D341Med (cell line): ENCODE measurements at places on chromosomes 16 and 17.

GRCh38 chr17:15081008-15081407, 184.1 kb downstream of the PMP22 start:
- DNase-seq: no peak

DNA sequence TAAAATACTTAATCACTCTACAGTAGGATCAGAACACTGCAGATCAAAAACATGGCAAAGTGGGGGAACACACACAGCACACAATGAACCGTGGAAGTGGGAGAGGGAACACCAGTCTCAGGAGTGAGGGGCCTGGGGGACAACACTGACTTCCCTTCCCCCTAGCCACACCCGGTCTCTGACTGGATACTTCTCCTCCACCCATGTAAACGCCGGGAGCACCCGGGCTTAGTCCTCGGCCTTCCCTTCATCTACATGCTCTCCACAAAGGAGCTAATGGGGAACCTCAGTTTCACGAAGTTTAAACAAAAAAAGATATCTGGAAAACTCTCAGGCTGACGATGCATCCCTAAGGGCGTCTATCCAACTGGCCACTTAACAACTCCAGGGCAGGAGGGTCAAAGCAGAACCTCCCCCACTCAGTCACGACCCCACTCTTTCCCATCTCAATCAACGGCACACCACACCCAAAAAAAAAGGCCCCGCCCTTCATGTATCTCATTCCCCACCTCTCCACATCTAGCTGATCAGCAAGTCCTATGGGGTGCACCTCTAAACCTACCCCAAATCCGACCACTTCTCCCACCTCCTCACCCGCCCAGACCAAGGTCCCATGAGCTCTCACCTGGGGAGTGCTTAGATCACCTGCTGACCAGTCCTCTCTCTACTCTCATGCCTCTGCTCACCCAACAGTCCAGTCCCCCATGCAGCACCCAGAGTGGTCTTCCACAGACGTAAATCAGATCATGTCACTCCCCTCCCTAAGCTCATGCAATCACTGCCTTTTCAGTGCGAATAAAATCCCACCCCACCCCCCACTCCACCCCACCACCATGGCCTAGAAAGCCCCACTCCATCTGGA, 7.4 kb downstream of the ZDHHC7 start:
- DNase-seq: no peak

- no peak for DNase-seq
Observed at GRCh38 chr17:36149296-36149820, 27.1 kb downstream of the TBC1D3B start.

GRCh38 chr16:13999071-13999894, 71.8 kb upstream of the MRTFB start:
- DNase-seq: no peak

GRCh38 chr16:79754081-79754480, 153.5 kb upstream of the MAF start:
- no peak for DNase-seq

DNA sequence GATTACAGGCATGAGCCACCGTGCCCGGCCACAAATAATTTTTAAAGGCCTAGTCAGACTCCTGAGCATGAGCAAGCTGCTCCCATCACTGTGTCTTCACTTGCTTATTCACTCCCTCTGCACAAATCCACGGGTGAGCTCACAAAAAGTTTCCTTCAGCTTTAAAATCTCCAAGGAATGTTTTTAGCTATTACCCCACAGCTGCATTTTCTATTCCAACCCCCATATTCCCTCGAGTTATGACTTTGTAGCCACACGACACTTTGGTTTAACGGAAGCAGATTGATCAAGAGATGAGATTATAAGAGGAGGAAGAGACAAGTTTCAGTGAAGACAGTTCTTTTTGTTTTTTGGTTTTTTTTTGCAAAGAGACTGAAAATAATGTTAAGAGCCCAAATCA, 49.1 kb upstream of the SLC25A19 start:
- no peak for DNase-seq

DNA sequence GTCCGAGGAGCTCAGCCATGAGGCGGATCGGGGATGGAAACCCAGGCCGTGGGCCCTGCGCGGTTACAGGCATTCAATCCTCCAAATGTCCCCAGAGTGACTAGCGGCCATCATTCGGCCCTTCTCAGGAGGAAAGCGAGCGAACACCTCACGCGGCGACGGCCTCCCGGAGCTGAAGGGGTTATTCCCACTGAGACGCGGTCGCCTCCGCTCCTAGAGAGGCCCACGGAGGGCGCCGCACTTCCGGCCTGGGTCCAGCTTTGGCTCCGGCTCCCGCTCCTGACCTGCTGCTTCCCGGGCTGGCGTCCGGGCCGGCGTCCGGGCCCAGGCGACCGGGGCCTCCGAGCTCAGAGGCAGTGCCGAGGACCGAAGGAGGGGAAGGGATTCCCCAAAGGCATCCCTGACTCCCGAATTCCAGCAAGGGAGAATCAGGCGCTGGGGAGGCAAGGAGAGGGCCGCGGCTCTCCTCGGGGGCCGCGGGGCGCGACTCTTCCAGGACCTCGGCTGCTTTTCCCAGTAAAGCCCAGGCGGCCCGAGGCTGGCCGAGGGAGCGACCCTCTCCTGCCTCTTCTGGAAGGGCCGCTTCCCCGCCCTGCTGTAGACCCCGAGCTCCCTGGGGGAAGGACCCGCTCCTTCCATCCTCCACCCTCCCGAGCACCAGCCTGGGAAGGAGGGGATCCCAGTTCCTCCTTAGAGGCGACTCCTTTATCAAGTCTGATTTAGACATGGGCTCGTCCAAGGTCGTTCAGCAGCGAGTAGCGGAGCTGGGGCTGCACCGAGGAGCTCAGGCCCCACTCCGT, 18.6 kb upstream of the ZNF629 start:
- DNase-seq: peak; percentile 92

- DNase-seq: no peak
Observed at GRCh38 chr16:48586083-48586482, 23.9 kb downstream of the N4BP1 start.
